T-cell (primary cell): ENCODE measurements at places on chromosomes 3 and 15.

GRCh38 chr3:135148398-135149020 is 353.4 kb downstream of the EPHB1 start:
- no peak for DNase-seq

- no peak for DNase-seq
These were observed 55.6 kb upstream of the RGMA start for GRCh38 chr15:93144463-93145236.

- no peak for DNase-seq
These were observed 367.7 kb downstream of the MAGI1 start for GRCh38 chr3:65671004-65671403.

DNA sequence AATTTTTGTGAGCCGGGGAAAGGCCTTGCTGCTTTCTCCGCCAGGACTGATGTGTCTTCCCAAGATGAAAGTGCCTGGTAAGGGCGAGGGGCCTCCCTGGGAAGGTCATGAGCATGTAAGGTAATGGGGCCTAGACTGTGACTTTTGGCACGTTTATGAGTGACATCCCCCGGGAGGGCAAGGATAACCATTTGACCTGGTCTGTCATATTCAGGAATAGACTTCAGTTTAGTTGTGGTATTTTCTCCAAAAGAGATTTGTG is 631 bp upstream of the CNBP start:
- DNase-seq = no peak

GRCh38 chr3:37086918-37087317 is 87.5 kb downstream of the LRRFIP2 start:
- no peak for DNase-seq

DNA sequence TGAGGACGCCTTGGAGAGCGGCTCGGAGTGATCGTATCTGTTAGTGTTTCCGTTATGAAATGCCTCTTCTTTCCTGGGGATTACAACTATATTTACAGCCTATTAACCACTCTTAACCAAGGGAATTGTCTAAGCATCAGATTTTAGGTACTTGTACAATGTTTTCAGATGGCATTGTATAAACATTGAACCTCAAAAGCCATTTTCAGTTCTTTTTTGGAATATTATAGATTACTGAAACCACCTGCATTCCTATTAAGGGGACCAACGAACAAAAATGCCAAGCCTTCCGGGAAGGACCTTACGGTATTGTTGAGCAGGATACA is 1.1 kb downstream of the NEO1 start:
- peak; percentile 8 for DNase-seq

GRCh38 chr3:67526246-67526645 is 128.2 kb downstream of the SUCLG2 start:
- DNase-seq = no peak

DNA sequence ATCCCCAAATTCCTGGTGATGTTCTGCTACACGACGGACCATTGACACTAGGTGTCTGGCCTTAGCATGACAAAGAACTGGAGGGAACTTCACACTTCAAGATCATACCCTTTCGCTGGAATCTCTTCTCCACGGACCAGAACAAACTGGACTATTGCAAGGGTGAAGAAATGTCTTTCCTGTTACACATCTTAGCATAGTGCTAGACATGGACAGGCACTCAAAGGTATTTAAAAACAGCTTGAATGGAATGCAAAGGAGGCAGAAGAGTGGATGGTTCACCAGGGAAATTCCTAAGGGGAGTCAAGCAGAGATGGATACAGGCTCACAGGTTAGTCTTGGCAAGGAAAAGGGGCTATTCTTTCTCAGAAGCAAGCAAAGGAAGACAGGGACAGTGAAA is 33.5 kb upstream of the PDZRN3 start:
- no peak for DNase-seq

GRCh38 chr3:136751316-136752171 is 634 bp downstream of the STAG1 start:
- peak; percentile 45 for DNase-seq

DNA sequence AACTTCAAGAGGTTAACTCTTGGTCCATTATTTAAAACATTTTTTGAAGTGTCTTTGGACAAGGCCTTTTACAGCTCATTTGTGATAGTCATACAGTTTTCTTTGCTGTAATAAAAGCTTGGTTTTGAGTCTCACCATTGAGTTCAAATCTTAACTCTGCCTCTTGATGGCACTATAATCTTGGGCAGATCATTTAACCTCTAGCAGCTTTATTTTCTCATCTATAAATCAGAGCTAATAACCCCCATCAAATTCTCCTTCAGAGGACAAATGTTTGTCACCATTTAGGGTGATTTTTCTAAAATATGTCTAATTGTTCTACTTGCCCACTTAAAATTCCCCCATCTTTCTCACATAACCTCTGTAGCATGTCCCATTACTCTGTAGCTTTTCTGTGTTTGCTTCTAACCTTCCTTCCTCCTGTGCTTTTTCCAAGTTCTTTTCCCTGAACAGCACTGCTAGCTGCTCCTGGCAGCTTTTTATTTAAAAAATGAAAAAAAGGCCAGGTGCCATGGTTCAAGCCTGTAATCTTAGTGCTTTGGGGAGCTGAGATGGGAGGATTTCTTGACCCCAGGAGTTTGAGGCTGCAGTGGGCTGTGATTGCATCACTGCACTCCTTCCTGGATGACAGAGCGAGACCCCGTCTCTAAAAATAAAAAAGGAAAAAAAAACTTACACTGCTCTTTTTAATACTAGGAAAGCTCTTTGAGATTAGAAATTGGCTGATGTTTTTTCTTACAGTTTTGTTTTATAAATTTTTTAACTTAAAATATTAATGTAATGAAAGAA is 28.5 kb downstream of the UBE2E1 start:
- no peak for DNase-seq

GRCh38 chr3:130963444-130963843 is 63.2 kb downstream of the ASTE1 start:
- no peak for DNase-seq

DNA sequence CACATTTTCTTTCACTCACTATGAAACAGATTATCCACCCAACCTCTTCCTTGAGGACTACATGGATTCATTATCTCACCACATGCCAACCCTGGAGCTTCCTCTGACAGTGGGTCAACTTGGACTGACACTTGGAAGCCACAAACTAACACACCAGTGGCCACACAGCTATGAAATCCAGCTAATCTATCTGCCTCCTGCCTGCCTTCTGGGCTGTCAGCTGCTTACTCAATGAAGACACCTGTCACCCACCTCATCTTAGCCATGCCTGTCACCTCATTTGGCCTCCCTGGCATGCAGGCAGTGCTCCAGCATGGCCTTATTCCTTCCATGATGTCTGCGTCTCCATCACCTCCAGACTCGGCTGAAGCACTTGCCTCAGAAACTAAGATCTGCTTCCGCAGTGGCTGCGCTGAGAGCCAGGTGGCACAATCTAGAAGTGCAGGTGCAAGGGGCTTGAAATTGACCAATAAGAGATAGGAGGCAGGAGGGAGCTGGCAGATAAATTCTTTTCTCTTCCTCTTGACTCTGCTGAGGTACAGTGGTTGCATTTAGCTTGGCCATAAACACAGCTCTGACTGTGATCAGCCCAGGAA is 105.2 kb upstream of the RNF7 start:
- no peak for DNase-seq

- DNase-seq = no peak
These were observed 21.8 kb downstream of the SLC6A11 start for GRCh38 chr3:10837849-10838248.

- no peak for DNase-seq
These were observed 95.7 kb downstream of the HHLA2 start for GRCh38 chr3:108391917-108392593.

DNA sequence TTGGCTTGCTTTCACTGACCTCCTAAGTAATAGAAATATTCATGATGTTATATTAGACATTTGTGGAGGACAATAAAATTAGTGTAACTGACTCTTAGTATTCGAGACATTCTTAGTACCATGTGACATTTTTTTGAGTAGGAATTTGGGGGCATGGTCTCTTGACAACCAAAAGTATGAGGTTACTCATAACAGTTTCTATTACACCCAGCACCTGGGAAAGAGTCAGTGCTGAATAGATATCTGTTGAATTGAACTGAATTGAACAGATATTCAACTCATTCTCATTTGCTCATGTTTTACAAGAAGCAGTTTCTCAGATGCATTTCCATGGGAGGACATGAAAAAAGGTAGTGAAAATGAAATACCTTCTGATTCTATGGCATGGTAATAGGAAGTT is 84.4 kb downstream of the CMSS1 start:
- DNase-seq = no peak

- peak; percentile 40 for DNase-seq
These were observed 53.2 kb downstream of the LIPC start for GRCh38 chr15:58484791-58485600.

DNA sequence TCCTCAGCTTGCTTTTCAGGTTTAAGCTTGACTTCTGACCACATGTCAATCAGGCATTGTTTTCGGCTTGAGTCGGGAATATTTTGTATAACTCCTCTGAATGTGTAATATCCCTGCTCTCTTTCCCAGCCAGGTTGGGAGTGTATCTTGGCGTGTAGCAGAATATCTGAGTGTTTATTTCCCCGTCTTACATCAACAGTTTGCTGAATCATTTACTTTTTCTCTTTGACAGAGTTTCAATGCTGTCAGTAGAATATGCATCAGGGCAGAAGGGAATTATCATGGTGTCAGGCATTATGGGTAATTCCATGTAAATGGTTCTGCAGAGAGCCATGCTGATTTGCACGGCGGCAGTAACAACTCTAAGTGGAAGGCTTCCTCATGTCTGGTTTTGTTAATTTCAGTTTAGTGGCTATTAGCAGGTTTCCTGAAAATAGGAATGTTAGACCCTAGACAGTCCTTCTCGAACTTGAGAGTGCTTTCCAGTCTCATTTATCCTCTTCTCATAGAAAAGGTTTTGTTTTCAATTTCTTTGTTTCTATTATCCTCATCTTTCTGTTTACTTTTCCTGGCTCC is 566.3 kb downstream of the AGBL1 start:
- DNase-seq = no peak

GRCh38 chr15:38972831-38973230 is 408.2 kb upstream of the RASGRP1 start:
- DNase-seq = no peak

DNA sequence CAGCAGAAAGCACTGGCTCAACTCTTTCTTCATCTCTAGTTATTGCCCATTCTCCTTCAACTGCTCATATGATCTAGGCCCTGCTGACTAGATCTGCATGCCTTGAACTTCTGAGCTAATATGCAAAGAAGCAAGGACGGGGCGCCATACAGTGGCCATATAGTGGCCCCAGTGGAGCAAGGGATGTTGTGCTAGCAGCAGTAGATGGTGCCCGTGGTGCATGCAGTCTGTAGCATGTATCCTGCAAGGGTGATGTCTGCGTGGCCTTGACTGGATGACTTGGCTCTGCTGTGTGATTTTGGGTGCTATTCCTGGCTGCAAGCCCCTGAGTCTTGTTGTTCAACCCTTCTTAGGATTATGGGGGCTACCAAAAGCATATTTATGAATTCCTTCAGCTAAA is 12.2 kb upstream of the NMD3 start:
- DNase-seq = no peak

DNA sequence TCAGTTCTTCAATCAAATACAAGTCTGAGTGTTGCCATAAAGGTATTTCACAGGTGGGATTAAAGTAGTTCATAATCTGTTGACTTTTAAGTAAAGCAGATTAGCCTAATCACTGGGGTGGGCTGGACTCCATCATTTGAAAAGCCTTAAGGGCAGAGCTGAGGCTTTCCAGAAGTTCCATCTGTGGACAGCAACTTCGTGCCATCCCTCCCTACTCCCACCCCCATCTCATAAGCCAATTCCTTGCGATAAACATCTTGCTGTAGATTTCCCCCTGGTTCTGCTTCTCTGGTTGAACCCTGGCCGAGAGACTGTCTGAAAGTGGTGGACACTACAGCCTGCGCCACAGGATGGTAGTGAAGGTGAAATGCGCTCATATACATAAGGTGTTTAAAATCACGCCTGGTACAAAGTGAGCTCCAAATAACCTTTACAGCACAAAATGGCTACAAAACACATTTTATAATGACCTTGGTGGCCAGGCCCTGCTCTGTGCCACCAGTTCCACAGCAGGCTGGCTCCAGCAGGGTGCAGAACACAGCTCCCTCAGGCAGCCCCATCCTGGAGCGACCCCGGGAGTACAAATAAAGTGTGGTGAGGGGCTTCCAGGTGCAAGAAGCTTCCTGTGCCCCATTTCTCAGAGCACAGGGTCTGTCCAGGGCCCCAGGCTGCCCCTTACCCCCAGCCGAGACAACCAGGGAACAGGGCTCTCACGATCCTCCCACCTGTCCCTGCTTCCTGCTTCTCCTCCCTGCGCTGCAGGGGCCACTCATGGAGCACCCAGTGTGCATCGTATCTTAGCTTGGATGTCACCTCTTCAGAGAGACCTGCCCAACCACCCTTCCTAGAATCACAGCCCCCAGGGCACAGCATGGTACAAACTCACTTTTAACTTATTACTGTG is 25.8 kb upstream of the GATA2 start:
- DNase-seq = no peak

GRCh38 chr3:138082085-138082991 is 33.1 kb downstream of the DZIP1L start:
- DNase-seq = no peak

GRCh38 chr3:35864871-35865270 is 225.5 kb downstream of the ARPP21 start:
- DNase-seq = no peak

GRCh38 chr3:135965506-135966270 is at the start of gene PPP2R3A:
Gene PPP2R3A (plus strand): TSS chr3:135965728. CDS start chr3:136001499, 35,771 bp downstream.
- DNase-seq = peak; percentile 59

- DNase-seq = peak; percentile 26
These were observed 33.5 kb downstream of the ZBTB38 start for GRCh38 chr3:141401573-141402475.

DNA sequence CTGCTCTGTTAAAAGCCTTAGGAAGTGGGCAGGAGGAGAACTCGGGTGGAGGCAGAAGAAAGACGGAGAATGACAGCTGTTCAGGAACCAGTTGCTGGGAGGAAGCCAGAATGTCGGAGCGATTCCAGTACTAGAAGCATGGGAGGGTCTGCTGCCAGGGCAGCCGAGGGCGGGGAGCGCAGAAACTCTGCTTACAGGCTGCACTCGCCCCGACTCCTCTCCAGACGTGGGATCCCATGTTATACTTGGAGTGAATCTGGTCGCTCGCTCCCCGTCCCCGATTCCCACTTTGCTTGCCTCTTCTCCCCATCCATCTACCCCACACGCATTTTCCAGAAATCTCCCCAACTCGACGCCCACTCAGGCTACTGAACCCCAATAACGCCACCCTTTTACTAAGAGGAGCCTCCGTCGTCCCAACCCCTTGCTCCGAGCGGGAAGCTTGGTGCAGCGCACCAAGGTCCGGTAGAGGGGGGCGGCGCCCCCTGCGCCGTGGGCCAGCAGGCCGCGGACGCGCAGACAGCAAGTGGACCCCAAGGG is 665 bp downstream of the GATM start:
- DNase-seq = no peak

DNA sequence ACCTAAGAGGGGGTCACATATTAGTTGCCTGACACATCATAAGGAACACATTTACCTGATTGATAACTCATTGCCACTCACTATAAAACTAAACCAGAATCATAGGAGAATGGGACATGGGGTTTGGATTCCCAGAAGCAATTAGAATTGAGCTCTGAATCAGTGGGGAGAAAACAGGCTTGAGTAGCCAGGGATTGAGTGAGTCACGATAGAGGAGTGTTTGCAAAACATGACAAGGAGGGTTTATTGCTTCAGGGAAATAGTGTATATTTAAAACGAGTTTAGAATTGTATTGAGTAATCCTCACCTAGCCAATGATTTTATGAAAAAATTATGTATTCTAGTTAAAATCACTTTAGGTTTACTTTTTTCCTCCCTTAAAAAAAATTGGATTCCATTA is 101.1 kb upstream of the THRB start:
- DNase-seq = no peak

GRCh38 chr3:65678516-65678915 is 360.2 kb downstream of the MAGI1 start:
- DNase-seq = no peak
